Central memory CD4-positive, alpha-beta T cell (primary cell): ENCODE measurements at places on chromosomes 5 and 9.

GRCh38 chr9:130193531-130194377 lies 21.6 kb downstream of the NCS1 start:
- no peak for DNase-seq

GRCh38 chr5:142324136-142324870 lies 518 bp downstream of the SPRY4 start:
- no peak for DNase-seq

DNA sequence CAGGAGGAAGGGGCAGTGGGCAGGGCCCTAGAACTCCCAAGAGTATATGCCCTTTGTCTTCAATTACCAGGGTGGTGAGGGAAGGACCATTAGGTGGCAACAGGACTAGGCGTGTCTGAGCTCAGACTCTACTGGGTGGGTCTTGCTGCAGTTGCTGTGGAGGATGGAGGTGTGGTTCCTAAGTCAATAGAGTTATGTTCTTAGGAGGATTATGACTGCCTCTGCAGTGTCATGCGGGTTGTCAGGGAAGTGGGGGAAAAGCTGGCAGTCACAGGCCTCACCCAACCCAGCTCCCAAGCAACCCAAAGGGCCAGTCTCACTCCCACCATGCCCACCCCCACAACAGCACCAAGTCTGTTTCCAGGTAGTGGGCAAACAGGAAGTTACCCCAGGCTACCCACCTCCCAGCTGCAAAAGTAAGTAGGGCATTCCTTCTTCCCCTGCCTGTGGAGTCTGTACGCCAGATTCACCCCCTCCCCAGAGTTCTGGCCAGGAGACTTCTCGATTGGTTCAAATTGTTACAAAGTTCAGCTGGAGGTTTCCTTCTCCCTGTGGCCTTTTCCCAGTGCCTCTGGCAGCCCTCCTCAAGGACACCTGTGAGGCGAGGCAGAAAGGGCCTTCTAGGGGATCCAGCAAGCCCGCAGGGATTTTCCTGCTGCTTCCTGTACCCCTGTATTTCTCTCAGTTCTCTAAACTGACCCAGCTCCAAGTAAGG lies 145.3 kb downstream of the HINT1 start:
- DNase-seq, result no peak

DNA sequence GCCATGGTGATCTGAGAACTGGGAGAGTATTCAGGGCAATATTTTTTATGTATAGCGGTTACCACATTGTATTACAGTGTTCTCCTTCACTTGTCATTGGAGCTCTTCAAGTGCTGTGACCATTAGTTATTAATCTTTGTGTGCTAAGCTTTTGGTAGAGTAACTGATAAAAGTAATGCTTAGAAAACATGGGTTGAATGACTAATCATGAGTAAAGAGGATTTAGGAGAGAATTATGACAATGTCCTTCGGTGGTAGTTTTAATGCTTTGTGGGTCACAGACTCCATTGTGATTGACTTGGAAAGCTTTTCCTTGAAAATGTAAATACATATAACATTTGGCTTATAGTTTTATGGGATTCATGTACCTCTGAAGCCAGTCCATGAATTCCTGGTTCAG lies 21.4 kb downstream of the TGFBR1 start:
- no peak for DNase-seq

DNA sequence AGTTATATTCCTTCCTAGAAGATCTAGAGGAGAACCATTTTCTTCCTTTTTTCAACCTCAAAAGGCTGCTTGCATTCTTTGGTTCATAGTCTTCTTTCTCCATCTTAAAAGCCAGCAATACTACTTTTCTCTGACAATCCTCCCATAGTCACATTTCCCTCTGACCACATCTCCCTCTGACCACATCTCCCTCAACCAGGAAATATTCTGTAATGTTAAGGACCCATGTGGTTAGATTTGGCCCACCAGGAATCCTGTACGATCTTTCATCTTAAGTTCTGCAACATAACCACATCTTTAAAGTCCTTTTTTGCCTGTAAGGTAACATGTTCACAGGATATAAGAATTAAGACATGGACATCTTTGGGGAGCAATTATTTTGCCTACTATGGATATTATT lies 179.4 kb upstream of the SPEF2 start:
- DNase-seq, result no peak

GRCh38 chr5:67089200-67089725 lies 107.3 kb downstream of the CD180 start:
- DNase-seq, result no peak
